ENCODE measurements at places on chromosomes 5 and 9. TPM values are rescaled to one million over a fixed set of nuclear protein-coding genes. Genes with fewer than 3 reads are reported as not detected.

Gene PCDHA2
- 0.85 TPM for total RNA-seq

Gene ANKRD34B
- not detected for total RNA-seq

Gene ENG
- 239 TPM for total RNA-seq

Gene TMEM38B
- 6.1 TPM for total RNA-seq

Gene PANK3
- total RNA-seq, result 39.2 TPM

All from thoracic aorta (tissue), 2 donors.